ENCODE measurements at places on chromosomes 16 and 17. TPM values are rescaled to one million over a fixed set of nuclear protein-coding genes. Genes with fewer than 3 reads are reported as not detected.

The TMEM106A gene
- 2.9 TPM for total RNA-seq

The SAMD14 gene
- total RNA-seq: 4.6 TPM

The MFAP4 gene
- total RNA-seq: under 0.01 TPM

The DOC2B gene
- total RNA-seq: not detected

The MPP2 gene
- total RNA-seq: 1.7 TPM

The STX8 gene
- 61.6 TPM for total RNA-seq

The CFAP97D1 gene
- total RNA-seq: not detected

The SLC6A4 gene
- total RNA-seq: not detected

The ARHGDIG gene
- total RNA-seq: 0.61 TPM

The DNASE1 gene
- 5.8 TPM for total RNA-seq

The CHAD gene
- total RNA-seq: not detected

The SHISA6 gene
- total RNA-seq: not detected

The PRSS8 gene
- total RNA-seq: not detected

The CACNG3 gene
- not detected for total RNA-seq

The AOC2 gene
- 0.46 TPM for total RNA-seq

The PFN1 gene
- total RNA-seq: 292 TPM

The PHKB gene
- total RNA-seq: 47.7 TPM

The CXCL16 gene
- total RNA-seq: 0.32 TPM

The SLC52A1 gene
- total RNA-seq: under 0.01 TPM

The SALL1 gene
- total RNA-seq: not detected

The KLHL11 gene
- total RNA-seq: 33.1 TPM

The CES5A gene
- total RNA-seq: not detected

The KRT33B gene
- total RNA-seq: not detected

The TMED6 gene
- not detected for total RNA-seq

The PABPN1L gene
- not detected for total RNA-seq

The PRSS22 gene
- not detected for total RNA-seq

The KRT20 gene
- total RNA-seq: not detected

The GEMIN4 gene
- total RNA-seq: 16.6 TPM

The CACNB1 gene
- total RNA-seq: 5.5 TPM

The TADA2A gene
- 12.7 TPM for total RNA-seq

The CCL14 gene
- total RNA-seq: 0.91 TPM

The NCOR1 gene
- total RNA-seq: 60.9 TPM

The PPP4C gene
- 256 TPM for total RNA-seq

The SCGB1C2 gene
- total RNA-seq: not detected

The HBA1 gene
- not detected for total RNA-seq

The DNAAF1 gene
- total RNA-seq: not detected

The TP53TG3B gene
- total RNA-seq: not detected

The RHBDL3 gene
- total RNA-seq: not detected
